Breast epithelium (tissue), 4 donors: ENCODE measurements at places on chromosomes 1 and 21. TPM values are rescaled to one million over a fixed set of nuclear protein-coding genes. Genes with fewer than 3 reads are reported as not detected.

Gene HNRNPCL1
- not detected for total RNA-seq

Gene ALPL
- total RNA-seq = 2.9 TPM

Gene TDRD5
- total RNA-seq = 5.7 TPM

Gene OPN3
- 16.1 TPM for total RNA-seq

Gene OPRD1
- total RNA-seq = not detected

Gene NUCKS1
- 188 TPM for total RNA-seq

Gene RUNX1
- total RNA-seq = 165 TPM

DNA sequence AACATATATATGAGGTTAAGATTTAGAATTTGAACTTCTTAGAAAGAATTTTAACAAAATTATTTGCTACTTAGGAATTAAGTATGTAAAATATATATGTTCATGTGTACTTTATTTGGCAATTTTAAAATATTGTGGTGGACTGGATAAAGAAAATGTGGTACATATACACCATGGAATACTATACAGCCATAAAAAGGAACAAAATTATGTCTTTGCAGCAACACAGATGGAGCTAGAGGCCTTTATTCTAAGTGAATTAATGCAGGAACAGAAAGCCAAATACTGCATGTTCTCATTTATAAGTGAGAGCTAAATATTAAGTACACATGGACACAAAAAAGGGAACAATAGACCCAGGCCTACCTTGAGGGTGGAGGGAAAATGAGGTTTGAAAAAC lies 72.2 kb upstream of the FMN2 start:
- DNase-seq = no peak

- no peak for DNase-seq
These were observed 443.6 kb downstream of the PLPP3 start for GRCh38 chr1:56135864-56136147.

GRCh38 chr21:44423941-44424607 lies 31.2 kb upstream of the LRRC3 start:
- DNase-seq = peak; percentile 20

DNA sequence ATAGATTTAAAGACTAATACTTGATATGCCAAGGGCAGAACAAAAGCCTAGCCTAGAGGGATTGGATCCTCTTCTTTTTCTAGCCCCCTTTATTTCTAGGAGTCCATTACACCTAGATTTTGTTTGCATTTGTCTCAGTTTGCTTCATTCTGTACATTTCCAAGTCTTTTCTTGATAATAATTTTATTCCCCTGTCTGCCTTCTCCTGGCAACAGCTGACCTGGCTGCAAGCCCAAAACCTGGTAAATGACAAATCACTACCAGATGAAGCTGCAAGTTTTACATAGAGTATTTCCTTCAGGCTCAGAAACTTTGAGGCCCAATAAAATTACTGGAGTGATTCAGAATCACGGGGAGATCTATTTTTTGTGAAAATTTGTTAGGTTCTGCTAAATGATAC lies 36.5 kb upstream of the LHX8 start:
- DNase-seq = no peak

DNA sequence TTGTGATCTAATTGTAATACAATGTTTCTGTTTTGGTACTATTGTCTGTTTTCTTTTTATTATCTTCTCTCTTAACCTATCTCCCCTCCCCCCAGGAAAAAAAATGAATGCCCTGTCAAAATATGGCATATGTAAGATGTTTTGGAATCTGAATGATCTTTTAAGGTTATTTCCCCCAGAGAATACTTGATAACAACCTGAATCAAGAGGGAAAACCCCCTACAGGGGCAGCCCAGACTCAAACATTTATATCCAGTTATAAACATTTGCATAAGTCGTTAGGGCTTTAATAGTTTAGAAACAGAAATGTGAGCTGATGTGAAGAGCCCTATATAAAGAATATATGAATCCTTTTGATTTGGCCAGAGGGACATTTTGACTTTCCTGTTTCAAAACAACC lies 169.5 kb downstream of the VAV3 start:
- DNase-seq = no peak

DNA sequence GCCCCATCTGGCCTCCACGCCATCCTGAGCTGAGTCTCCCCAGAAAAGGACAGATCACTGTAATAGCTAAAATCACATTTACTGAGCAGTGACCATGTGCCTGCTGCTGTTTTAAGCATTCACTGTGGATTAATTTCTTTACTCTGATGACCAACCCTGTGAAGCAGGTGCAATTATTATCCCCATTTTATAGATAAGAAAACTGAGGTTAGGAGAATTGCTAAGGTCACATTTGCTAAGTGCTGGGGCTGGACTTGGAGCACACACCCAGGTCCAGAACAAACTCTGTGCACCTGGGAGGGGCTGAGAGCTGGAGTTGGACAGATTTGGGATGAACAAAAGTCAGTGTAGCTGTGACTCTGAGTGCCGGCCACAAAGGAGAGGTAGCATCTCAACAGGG lies 58.0 kb downstream of the SDC3 start:
- DNase-seq = no peak

DNA sequence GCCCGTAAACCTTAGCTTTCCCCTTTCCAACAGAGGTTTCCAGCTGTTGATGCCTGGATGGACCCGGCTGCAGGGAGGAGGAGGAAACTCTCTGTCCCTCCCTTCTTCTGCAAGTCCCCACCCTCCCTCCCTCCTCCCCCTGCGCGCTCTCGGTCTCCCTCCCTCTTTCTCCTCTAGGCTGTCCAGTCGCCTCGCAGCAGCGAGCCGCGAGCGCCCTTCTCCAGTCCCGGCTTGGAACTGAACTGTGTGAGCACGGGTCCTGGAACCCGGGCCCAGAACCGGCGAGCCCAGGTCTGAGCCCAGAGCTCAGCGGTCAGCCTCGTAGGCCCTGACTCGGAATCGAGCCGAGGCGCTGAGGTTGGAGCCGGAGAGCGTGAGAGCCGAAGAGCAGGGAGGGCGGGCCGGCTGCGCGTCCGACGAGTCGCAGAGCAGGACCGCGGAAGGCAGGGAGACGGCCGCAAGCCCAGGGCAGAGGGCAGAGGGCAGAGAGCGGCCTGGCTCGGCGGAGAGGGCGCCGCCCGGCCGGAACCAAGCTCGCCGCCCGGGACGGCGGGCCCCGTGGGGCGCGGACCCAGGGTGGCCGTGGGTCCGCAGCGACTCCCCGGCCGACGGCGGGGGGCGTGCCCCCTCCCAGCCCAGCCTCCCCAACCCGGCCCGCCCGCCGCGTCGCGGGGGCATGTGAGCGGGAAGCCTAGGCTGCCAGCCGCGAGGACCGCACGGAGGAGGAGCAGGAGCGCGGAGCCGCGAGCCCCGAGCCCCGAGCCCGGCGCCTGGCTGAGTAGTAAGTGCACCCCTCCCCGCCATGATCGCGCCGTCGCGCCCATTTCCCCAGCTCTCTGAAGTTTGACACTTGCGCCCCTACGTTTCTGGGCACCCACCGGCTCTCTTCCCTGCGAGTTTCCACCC lies at the start of gene SOX13:
TSS of gene SOX13 (plus strand) at position 185 of the 906 bp plus-strand sequence. CDS start 39,801 bp downstream, outside the sequence.
- peak; percentile 87 for DNase-seq

DNA sequence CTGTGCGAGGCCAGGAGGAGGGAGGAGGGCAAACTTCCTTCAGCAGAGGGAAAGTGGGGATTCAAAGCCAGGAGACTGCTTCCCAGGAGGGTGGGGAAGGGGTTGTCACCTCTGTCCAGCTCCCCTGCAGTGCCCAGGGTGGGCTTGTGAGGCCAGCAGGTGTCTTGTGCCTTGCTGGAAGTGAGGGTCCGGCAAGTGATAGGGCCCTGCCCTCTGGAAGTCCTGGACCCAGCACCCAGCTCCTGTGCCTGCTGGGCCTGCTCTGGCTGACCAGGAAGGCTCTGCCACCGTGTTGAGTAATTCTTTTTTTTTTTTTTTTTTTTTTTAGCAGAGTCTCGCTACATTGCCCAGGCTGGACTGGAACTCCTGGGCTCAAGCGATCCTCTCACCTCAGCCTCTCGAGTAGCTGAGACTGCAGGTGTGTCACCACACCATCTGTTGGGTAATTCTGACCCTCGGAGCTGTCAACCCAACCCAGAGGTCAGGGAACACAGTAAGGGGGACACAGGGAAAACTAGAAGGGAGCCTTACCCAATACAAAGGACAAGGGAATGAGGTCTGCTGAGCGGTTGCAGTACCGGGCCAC lies 1.0 kb downstream of the BEST4 start:
- DNase-seq = no peak

DNA sequence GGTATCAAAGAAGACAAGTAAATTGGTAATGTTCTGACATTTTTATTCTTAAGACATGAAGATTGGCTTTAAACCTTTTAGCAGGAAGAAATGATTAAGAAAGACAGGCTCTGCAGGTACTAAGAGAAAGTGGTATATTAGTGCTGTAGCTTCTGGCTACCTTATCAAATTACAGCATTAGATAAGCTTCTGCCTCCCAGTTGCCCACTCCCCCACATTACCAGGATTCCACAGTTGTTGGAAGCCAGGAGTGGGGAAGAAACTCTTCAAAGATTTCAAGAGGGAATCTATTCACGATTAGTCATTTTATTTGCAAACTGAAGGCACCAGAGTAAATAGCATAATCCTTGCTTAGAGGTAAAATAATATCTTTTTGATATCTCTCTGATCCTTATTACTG lies 274.9 kb downstream of the LMO4 start:
- no peak for DNase-seq

DNA sequence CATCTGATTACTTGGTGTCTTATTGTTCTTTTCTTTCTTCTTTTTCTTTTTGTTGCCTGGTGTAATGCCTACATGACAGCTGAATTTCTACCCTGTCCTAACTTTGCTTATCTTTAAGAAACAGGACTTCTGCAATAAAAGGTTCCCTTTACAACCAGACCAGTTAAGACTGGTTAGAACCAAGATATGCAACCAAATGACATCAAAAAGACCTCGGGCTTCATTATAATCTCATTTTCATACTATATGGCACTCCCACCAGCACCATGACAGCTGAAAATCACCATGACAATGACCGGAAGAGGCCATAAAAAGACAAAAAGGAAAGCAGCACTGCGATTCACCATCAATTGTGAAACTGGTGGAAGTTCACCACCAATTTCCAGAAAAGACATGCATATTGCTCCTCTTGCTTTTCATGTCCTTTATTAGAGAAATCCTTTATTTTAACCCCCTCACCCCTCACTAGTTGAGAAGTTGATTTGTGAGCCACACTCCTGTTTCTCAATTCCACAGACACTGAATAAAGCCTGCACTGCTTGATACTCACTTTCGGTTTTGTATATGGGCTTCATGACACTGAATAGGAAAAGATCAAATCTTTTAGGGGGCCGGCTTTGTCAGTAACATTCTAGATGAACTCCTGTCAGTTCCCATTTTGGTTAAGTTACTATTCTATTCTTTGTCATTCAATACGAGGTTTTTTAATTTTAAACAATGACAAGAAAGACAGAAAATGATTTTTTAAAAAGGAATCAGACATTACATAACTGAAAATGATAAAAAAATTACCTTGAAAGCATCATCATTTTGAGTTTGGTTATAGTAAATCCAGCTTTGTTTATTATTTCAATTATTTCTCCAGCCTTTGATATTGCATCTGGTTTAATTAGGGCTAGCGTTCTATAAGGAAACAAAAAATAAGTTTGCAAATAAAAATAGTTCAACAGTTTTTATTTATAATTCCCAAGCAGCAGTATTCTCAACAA lies 58.1 kb downstream of the NME7 start:
- DNase-seq = no peak

- DNase-seq = no peak
These were observed 365.5 kb upstream of the RUNX1 start for GRCh38 chr21:35414507-35415139.

- DNase-seq = no peak
These were observed 25.3 kb downstream of the FMO2 start for GRCh38 chr1:171210355-171210754.

- DNase-seq = no peak
These were observed 169.1 kb downstream of the TRIM33 start for GRCh38 chr1:114341856-114342255.

DNA sequence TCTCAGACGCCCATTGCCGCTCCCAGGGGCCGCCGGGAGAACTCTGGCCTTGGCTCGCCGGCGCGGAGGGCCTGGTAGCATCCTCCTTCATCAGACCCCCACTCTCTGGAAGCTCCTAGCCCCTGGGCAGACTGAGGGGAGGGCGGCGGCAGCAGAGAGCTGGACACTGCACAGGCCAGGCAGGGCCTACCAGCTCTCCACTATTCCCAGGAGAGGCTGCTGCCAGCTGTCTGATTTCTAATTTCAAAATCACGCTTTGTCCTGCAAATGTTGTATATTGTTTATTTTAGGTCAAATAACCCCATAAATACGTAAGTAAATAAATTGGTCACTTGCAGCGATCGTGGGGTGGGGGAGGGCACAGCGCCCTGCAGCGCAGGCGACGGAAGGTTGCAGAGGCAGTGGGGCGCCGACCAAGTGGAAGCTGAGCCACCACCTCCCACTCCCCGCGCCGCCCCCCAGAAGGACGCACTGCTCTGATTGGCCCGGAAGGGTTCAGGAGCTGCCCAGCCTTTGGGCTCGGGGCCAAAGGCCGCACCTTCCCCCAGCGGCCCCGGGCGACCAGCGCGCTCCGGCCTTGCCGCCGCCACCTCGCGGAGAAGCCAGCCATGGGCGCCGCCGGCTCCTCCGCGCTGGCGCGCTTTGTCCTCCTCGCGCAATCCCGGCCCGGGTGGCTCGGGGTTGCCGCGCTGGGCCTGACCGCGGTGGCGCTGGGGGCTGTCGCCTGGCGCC lies at the start of gene MTARC1:
TSS of gene MTARC1 (plus strand) at position 577 of the 732 bp plus-strand sequence. CDS start at position 609, 32 bp downstream.
- DNase-seq = no peak

DNA sequence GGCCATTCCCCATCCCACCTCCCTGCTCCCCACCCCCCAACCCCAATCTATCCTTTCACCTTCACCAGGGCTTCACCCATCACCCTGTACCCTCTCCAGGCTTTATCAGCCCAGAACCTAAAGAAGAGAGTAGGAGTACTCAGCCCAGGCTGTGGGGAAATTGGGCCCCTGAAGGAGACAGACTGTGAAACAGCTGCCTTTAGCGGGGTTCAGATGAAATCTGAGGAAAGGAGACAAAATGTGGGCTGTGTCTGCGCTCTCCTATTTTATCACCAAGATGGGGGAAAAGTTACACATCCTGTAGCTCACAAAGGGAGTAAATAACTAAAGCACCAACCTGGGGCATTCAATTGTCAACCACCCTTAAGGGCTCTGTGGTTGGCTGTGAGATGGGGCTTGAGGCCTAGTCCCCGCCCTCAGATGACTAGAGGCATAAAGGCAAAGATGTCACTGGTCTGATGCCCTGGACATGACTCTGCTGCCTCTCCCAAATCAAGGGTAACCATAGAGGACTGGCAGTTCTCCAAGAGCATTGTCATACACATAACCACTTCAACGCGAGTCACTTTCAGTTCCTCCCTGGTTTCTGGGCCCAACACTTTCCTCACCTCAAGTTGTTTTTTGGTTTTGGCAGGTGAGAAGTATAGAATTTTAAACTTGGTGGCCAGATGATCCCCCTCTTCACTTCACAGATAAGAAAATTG lies 30.0 kb downstream of the SLC27A3 start:
- DNase-seq = peak; percentile 45

GRCh38 chr1:24263746-24264145 lies 55.4 kb upstream of the GRHL3 start:
- DNase-seq = no peak

DNA sequence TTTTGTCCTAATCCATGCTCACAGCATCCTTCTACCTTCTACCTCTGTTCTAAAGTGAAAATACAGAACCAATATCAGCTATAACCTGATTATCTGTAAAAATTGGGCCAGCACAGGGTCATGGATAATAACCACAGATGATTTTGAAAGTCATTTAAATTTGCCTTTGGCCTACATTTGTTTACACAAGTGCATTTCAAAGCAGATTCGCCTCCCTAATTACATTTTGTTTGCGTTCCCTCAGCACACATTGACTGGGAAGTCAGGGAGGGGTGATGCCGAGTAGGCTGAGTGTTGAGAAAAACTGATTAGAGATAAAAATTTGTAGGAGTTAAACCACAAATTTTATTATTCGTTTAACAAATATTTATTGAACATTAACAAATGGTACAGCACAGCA lies 19.2 kb upstream of the RGS8 start:
- DNase-seq = no peak

GRCh38 chr1:55781944-55782482 lies 566.8 kb upstream of the USP24 start:
- peak; percentile 26 for DNase-seq
